ENCODE measurements at places on chromosomes 7 and 10.

GRCh38 chr10:26755443-26755903 is 58.0 kb downstream of the PDSS1 start:
- DNase-seq = no peak
- peaks cover 5% of the 10 kb centered on the region for H3K4me1 ChIP-seq
- no peak overlapping the region for H3K4me3 ChIP-seq

GRCh38 chr7:156017916-156018700 is 205.8 kb upstream of the SHH start:
- H3K27me3 ChIP-seq = peaks cover 2% of the 10 kb centered on the region
- H3K4me1 ChIP-seq = peaks cover 19% of the 10 kb centered on the region
- H3K4me3 ChIP-seq = no peak overlapping the region
- H3K36me3 ChIP-seq = peaks cover 2% of the 10 kb centered on the region
- no peak for DNase-seq

DNA sequence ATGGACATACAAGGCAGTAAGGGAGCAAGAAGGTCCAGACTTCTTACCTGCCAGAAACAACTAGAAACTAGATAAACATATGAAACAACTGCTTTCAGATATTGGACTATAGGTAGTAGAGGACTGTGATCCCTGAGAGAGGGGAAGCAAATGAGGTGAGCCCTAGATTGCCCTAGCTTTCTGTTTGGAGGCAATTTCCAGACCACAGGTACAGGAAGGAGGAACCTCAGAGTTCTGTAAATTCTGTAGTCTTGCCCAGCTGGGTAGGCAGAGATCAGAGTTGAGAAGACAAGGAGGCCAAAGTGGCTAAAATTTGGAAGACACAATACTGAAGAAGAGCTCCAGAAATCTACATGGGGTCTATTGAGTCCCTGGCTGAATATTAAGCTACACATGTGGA is 21.0 kb downstream of the CDK6 start:
- H3K4me3 ChIP-seq = peak overlapping the region; percentile 38
- H3K27ac ChIP-seq = peak overlapping the region; percentile 66
- peaks cover 57% of the 10 kb centered on the region for H3K36me3 ChIP-seq
- DNase-seq = no peak

DNA sequence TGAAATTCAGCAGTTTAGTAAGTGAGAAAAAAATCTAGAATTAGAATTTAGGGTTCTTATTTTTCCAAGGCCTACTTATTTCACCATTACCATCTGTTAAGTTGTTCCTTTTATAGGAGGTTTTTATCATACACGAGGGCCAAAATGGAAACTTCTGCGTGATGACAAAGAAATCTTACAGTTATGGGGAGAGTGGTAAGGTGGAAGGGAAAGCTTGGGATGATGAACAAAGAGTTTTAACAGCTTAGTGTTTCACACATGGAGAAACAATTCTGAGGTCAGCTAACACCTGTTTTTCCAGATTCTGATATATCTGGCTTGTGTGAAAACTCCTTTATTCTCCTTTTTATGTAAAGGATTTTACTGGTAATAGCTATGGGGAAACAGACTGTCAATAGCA is 49.8 kb upstream of the SEMA3C start:
- no peaks in the 10 kb centered on the region for H3K36me3 ChIP-seq
- DNase-seq = no peak
- H3K4me3 ChIP-seq = no peak overlapping the region

GRCh38 chr7:47600199-47601118 is 18.5 kb upstream of the TNS3 start:
- no peaks in the 10 kb centered on the region for H3K27me3 ChIP-seq
- peaks cover 5% of the 10 kb centered on the region for H3K36me3 ChIP-seq
- no peak for DNase-seq
- H3K4me1 ChIP-seq = peaks cover 15% of the 10 kb centered on the region
- H3K27ac ChIP-seq = peak overlapping the region; percentile 34

- no peaks in the 10 kb centered on the region for H3K4me1 ChIP-seq
- no peak for DNase-seq
- H3K4me3 ChIP-seq = no peak overlapping the region
- H3K27me3 ChIP-seq = no peaks in the 10 kb centered on the region
These were observed 11.8 kb upstream of the TFAM start for GRCh38 chr10:58373442-58373827.

- no peak for DNase-seq
- H3K27me3 ChIP-seq = peaks cover 2% of the 10 kb centered on the region
- no peaks in the 10 kb centered on the region for H3K36me3 ChIP-seq
- H3K4me1 ChIP-seq = no peaks in the 10 kb centered on the region
These were observed 33.0 kb upstream of the ZNF273 start for GRCh38 chr7:64869912-64870562.

DNA sequence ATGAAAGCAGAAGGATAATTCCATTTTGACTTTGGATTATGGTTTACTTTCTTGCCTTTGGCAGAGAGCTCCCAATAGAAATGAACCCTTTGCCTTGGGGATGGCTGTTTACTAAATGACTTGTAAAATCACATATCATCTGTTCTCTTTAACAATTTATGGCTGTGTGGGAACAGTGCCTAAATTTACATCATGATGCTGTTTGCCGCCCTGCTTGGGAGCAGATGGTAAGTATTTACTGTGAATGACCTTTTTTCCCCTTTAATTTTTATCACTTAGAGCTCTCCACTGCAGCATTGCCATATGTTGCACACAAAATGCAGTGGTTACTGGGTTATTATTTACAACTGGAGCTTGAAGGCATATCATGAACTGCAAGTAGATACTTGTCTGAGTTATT is 13.4 kb downstream of the HEPACAM2 start:
- no peak overlapping the region for H3K27ac ChIP-seq
- H3K4me3 ChIP-seq = no peak overlapping the region
- H3K36me3 ChIP-seq = no peaks in the 10 kb centered on the region
- no peak for DNase-seq
- H3K4me1 ChIP-seq = no peaks in the 10 kb centered on the region

DNA sequence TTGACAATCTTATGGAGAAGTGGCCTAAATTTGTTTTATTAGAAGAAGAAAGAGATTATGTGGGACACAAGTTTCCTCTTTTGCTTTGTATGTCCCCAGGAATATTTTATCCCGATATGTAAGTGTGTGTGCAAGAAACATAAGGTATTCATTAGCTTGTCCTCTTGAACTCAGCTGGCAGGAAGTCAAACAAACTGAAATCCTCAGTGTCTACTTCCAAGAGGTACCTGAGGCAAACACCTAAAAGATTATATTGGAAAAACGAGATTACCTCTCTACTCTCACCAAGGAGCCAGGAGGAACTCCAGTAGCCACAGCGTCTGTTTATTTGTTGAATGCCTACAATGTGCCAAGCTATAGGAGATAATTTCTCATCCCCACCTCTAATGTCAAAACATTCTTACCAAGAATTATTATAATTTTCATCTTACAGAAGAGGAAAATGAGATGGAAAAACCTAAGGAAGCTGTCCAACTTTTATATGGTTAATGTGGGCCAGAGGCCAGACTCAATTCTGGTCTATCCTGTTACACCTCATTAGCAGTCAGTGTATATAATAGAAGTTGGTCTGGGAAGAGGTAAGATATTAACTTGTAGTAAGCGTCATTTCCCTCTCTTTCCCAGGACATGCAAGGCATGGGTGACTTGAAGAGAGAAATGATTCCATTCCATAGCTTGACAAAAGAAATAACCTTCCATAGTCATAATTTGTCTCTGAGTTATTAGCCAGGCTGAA is 692.7 kb downstream of the MAGI2 start:
- no peak for DNase-seq
- no peak overlapping the region for H3K4me3 ChIP-seq
- no peaks in the 10 kb centered on the region for H3K4me1 ChIP-seq
- H3K36me3 ChIP-seq = no peaks in the 10 kb centered on the region

DNA sequence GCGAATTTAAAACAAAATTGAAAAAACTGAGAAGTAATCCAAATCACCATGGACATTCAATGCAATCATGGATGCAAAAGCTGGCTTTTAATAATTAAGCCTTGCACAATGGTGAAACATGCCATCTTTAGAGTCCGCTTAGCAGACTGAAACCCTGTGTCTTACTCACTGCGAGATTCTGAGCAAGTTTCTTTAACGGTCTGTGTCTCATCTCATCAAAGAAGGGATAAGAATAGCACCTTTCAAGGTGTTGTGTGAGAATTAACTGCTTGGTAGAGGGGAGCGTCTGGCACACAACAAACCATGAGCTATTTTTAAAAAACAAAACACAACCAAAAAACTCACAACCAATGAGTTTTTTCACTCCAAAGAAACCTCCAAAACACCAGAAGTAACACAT is 21.4 kb downstream of the ACBD7 start:
- no peaks in the 10 kb centered on the region for H3K4me1 ChIP-seq
- H3K27ac ChIP-seq = no peak overlapping the region
- peaks cover 2% of the 10 kb centered on the region for H3K27me3 ChIP-seq
- DNase-seq = no peak

All from activated naive CD8-positive, alpha-beta T cell treated with anti-CD3 and anti-CD28 coated beads, Interleukin-2, amount 50 U/mL, for 24 hours (primary cell).